ENCODE measurements at places on chromosomes 6 and 20.

GRCh38 chr20:17610566-17611289 is 40.9 kb downstream of the DSTN start:
- DNase-seq = no peak

GRCh38 chr20:46767127-46767761 is 57.8 kb downstream of the SLC2A10 start:
- no peak for DNase-seq

GRCh38 chr6:3196770-3197169 is 30.7 kb downstream of the TUBB2B start:
- no peak for DNase-seq

DNA sequence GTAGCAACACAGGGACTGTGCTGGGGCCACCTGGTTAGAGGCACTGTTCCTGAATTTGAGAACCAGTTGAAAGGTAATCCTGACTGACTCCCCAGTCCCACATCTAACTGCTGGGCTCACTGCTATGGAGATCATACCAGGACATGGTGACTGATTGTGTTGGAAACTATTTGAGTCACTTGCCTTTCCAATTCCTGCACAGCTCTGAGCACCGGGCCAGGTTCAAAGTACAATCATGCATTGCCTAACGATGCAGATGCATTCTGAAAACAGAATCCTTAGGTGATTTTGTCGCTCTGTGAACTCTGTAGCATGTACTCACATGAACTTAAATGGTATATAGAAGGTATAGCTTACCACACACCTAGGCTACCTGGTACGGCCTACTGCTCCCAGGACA is 215.3 kb downstream of the BMP7 start:
- no peak for DNase-seq

DNA sequence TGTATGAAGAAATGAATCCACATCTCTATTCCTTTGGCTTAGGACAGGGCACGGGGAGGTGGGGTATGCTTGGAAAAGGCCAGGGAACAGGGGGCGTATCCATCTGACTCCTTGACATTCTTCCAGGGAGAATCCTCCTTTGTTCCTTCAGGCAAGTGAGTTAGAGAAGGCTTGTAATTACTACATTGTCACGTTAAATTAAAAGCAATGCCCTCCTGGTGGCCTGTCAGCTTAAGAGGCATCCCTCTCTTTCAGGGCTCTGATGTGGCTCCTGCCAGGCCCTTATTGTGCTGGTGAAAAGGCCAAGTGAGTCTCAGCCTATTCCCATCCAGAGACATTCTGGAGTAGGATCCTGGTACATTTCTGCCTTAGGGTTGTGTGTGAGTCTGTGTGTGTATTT is 128.3 kb downstream of the FOXA2 start:
- no peak for DNase-seq

- no peak for DNase-seq
These were observed 19.9 kb upstream of the MUC21 start for GRCh38 chr6:30963641-30964040.

DNA sequence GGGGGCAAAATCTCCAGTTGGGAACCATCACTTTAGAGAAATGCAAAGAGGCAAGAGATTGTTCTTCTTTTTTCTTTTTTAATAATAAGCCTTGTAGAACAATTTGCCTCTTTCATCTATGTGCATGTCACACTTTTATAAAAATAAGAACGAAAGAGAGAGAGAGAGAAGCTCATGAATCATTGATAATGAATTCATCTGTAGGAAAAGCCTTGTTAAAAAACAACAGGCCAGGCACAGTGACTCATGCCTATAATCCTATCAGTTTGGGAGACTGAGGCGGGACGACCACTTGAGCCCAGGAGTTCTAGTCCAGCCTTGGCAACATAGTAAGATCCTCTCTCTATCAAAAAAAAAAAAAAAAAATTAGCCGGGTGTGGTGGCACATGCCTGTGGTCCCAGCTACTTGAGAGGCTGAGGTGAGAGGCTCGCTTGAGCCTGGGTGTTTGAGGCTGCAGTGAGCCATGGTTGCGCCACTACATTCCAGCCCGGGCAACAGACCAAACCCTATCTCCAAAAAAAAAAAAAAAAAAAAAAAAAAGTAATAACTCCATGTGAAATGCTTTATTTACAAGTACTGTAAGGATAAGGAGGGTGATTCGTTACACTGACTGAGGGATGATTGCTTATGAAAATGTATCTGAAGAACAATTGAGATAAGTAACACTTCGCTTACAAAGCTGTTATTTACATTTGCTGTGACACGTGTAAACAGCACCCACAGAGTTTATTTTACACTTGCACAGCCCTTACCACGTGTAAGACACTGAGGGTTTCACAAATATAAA is 6.0 kb downstream of the CCN5 start:
- DNase-seq = no peak

- no peak for DNase-seq
These were observed 23.8 kb downstream of the MYT1 start for GRCh38 chr20:64188091-64188490.

DNA sequence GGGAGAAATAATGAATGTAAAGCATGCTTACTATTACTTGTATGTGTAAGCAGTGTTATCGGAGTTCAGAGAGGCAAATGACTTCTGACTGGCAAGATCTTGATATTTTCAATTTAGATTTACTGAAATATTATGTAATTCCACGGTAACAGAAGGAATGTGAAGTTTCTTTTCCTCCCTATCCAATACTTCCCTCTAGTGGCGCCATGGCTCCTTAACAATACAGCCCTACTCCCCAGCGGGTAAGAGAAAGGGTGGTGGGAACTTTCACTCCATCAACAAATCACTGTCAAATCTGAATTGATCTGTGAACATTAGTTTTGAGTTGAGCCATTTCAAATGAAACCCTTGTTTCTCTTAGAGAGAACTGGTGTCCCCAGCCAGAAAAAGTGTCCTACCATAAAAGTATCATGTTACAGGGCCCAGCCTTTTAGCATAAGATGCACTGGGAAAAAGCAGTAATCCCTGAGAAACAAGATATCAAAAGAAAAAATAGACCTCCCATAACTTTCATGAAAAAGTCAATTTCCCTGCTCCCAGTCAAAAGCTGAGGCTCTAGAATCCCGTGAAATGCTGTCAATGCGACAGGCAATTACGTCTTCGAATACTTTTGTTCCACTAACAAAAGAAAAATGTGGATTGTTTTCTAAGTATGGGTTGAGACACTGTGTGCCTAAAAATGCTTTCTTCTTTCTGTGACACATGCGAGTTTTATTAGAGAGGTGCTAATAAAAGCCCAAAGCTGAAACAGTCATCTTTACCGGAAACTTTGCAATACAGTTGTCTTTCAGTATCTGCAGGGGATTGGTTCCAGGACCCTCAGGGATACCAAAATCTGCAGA is 12.9 kb downstream of the COX7A2 start:
- DNase-seq = no peak

- no peak for DNase-seq
These were observed 1219.0 kb upstream of the EYS start for GRCh38 chr6:66926060-66926459.

DNA sequence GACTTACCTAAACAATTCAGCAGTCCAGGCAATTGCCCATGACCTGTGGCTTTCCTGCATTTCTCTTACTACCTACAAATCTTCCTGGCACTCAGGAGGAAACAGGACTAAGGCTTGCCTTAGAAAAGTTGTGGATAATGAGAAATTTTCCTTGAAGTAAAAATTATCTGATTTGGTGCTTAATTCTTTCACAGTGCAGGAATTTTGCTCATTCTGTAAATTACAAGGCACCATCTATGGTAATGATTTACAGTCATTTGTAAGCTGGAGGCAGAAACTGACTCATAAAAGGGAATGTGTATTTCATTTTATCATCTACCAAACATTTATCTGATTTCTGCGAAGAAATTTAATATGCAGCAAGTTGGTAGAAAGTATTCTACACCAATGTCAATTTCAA is 211.5 kb upstream of the FKBP1C start:
- DNase-seq = no peak

GRCh38 chr6:143513410-143513809 is 1.9 kb upstream of the FUCA2 start:
- DNase-seq = no peak

GRCh38 chr6:157984686-157985225 is 3.1 kb downstream of the SYNJ2 start:
- peak; percentile 30 for DNase-seq

DNA sequence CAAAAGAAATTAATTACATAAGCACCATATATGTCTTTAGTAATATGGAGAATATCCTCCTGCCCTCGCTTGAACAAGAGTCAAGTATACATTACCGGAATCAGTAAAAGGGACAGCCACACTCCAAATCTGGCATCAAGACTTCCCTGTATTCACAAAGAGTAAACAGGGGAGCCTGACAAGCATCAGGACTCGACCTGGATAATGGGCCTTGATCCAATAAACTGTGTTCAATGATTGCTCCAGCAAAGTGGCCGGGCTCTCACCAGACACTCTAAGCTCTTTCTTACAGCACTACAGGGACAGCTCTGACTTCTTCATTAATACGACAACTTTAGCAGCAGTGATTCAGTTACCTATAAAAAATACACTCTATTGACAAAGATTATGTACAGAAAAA is 307.9 kb upstream of the POU3F2 start:
- DNase-seq = no peak

DNA sequence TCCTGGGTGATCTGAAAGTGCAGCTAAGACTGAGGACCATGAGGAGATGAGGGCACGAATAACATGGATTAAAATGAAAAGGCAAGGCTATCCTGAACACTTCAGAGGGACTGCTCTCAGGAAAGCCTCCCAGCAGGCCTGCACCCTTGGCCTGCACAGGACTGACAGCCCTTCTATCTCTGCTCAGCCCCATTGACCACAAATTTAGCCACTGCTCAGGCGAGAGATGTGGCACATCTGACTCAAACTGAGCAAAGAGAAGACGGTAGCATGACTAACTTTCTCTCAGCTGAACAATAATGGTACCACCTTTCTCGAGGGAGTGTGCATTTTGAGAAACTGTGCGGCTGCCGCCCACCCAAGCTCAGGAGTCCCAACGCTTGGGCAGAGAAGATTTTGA is 257.5 kb downstream of the ADGB start:
- no peak for DNase-seq

DNA sequence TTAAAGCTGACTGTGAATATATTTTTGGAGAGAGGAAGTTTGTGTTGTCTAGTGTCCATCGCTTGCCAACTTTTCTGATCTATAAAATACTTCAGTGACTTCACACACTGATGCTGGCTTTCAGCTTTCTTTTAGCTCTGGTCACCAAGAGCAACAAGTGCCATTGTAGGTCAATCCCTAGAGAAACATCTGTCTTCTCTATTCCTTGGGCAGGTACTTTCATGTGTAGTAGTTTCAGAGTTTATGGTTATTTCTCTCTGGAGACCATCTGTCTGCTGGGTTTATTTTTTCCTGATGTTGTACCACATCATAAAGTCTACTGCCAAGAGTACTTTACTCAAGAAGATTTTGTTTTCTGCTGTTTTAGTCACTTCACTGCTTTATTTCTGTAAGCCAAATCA is 249.9 kb downstream of the KHDC1L start:
- no peak for DNase-seq

DNA sequence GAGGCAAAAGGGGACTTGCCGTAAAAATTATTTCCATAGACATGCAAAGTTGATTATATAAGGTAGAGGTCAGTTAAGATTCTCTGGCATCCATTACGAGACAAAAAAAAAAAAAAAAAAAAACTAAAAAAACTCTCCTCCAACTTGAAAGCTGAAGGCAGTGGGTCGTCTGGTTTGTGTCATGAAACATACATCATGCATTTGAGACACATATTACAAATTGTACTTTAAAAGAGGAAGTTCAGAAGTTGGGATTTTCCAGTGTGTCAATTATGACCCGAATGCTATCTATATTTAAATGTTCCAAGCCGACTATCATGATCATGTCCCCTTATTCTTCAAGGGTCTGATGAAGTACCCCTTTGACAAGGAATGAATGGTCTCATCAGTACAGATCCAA is 125.1 kb downstream of the ZNF217 start:
- DNase-seq = no peak

GRCh38 chr6:123515715-123516114 is 121.0 kb downstream of the TRDN start:
- no peak for DNase-seq

GRCh38 chr6:125293587-125293986 is 8.2 kb downstream of the HDDC2 start:
- no peak for DNase-seq

GRCh38 chr6:163543321-163543720 is 128.8 kb downstream of the QKI start:
- no peak for DNase-seq

DNA sequence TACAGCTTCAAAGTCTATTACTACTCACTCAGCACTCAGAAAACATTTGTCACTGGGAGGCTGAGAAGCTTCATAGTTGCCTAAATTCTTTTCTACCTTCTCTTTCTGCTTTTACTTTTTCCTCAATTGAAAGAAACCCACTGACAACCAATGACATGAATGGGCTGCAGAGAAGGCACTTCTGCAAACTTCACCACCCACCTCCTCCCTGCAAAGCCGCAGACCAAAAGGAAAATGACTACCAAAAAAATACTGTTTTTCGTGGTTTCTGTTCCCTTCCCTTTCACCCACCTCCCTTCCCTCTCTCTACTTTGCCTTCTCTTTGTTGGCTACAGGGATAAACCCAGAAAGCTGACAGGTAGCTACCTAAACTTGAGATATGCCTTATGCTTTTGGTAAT is 3.2 kb downstream of the GNAS-AS1 start:
- no peak for DNase-seq

DNA sequence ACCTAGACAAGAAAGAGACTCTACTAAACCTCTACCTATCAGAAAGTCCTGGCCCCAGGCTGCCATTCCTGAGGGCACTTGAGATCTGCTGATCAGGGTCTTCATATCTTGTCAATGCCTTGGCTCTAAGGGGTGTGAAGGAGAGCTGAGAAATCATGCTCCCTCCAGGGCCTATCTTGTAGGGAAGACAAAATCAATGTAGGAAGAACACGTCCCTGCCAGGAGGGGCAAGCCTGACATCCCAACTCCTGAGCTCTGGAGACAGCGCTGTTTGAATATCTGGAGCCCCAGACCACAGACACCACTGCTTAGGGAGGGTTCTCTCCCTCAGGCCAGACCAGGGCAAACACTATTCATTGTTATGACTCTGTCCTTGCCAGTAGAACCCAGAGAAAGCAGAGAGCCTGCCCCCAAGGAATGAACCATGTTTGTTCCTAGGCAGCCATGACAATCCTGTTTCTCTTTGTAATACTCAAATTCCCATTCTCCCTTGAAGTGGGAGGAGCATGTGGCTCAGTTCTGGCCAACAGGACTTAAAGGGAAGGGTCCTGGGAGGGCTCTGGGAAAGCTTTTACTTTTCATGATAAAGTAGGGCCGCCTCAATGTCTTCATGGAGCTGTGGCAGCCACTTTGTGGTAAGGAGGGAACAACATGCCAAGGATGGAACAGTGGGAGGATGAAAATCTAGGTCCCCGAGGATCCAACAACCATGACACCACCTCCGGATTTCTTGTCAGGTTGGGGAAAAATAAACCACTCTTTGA is 1.8 kb upstream of the FASTKD5 start:
- DNase-seq = no peak

DNA sequence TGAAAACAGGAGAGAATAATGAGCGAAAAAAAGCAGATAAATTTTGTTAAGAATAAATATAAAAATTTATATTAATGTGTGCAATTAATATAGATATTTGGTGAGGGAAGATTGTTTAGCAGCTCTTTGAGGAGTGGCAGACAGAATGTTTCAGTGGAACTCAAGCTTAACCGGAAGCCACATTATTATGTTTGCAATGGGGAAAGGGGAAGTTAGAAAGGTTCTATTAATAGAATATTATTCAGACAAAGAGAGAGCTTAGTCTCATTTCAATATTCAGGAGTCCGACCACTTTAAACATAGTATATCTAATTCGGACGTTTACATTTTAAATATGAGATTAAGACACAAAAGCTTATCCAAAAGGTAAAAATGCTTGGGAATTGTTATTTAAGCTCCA is 81.6 kb upstream of the KHDRBS2 start:
- DNase-seq = peak; percentile 14

GRCh38 chr20:55216525-55217242 is 741.3 kb downstream of the DOK5 start:
- no peak for DNase-seq
